ENCODE measurements at places on chromosomes 6 and 20.

- DNase-seq, result no peak
Observed at GRCh38 chr6:2102316-2102883, 143.0 kb downstream of the GMDS start.

- no peak for DNase-seq
Observed at GRCh38 chr6:79238919-79239318, 4.4 kb upstream of the HMGN3 start.

DNA sequence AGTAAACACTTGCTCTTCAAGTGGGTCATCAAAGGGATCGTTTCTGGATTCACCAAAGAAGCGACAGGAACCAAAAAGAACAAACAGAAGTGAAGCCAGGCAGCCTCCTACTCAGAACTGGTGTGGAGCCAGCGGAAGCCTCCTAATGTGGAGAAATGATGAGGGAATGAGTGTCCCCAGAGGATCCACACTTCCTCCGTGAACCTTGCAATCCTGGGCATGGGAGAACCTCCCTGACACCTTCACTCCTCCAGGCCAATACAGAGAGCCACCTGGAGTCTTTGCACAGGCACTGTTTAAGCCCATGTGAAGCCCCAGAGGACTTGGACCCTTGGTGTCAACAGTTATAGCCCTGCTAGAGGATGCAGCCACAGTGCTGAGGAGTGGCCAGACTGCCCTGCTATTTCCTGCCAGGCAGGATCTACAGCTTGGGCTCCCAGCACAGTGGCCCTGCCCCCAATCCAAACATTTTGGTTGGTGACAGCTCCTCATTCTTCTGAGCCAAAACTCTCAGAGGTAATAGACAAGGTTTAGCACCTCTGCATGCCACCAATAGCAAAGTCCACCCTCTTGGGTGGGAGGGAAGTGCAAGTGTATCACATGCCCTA is 23.2 kb upstream of the SERINC1 start:
- DNase-seq, result no peak

DNA sequence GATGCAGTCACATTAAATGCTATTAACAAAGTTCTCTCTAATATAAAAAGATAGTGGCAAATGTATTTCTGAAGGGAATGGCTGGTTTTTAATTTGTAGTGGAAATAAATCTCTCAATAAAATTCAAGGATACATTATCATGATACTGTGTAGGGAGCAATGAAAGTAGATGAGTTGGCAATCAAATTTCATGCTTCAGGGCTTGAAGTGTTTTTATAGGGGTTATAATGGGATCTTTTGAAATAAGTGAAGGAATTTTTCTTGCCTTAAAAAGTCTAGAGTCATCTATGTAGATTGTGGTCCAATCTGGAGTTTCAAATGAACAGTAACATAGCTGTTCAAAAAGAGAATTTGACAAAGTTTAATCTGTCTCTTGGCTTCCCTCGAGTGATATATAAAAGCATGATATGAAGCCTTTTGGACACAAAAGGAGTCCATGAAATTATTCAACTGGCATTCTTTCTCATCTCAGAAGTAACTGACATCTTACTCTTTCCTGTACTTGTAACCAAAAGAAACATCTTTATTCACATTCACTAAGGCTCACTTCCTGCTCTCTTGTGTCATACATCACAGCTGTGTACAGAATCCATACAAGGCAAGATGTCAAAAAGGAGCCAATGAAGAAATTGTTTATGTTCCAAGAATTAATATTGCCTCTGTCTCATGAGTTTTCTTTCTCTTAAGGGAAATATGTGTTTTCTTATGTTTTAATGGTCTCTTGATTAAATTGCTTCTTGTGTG is 591.0 kb upstream of the GJE1 start:
- no peak for DNase-seq

GRCh38 chr20:17520583-17520982 is 10.6 kb downstream of the BFSP1 start:
- no peak for DNase-seq

DNA sequence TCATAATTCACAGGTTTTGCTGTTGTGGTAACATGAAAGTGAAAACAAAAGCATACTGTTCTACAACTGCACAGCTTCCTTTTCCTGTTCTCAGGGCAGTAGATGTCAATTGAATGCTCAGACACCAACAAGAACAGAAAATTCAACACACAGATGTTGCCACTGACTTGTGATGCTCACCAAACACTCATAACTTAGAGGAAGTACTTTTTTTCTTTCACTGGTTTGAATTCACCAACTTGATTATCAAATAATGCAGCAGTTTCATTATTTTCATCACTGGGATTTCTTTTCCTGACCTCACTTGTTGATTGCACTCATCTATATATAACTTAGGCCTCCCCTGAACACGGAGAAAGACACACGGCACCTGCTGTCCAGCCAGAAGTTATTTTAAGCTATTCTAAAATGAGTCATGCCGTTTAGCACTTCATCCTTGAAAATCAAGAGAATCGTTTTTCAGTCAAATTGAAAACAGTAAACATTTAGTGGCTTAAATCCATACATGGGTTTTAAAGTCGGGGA is 949 bp downstream of the TXLNB start:
- DNase-seq, result no peak

DNA sequence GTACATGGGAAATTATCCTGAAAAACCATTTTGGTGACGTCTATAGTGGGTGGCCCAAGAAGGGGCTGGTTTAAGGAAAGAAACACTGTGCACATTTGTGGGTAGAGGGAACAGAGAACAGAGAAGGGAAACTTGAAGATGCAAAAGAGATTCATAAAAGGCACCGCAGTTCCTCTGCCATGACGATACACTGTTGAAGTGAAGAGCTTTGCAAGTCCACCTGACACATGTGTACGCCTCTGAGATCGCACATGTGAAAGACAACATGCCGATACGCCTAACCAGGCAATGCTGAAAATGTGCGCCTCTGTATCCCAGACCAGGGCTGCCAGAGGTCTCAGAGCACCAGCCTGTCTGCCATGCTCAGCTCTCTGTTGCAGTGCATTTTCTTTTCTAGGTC is 180.9 kb downstream of the KIF16B start:
- no peak for DNase-seq

DNA sequence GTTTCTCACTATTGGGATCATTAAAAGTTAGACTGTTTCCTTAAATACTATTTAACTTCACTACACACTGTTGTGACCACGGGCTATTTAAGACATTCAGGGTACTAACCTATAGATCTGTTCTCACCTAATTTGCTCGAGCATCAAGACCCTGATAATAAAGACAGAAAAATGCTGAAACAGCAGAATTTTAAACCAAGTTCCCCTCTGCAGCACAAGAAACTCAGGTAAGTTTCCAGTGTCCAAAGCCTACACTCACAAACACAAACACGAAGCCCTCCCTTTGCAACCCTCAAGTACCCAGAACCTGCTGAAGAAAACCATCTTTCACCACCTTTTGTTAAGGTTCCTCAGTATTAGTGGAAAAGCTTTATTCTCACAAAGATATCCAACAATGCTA is 4.0 kb downstream of the SNX5 start:
- no peak for DNase-seq

- DNase-seq, result no peak
Observed at GRCh38 chr6:3759646-3760232, 8.2 kb upstream of the PXDC1 start.

GRCh38 chr6:15881150-15881549 is 218.3 kb upstream of the DTNBP1 start:
- DNase-seq, result no peak

DNA sequence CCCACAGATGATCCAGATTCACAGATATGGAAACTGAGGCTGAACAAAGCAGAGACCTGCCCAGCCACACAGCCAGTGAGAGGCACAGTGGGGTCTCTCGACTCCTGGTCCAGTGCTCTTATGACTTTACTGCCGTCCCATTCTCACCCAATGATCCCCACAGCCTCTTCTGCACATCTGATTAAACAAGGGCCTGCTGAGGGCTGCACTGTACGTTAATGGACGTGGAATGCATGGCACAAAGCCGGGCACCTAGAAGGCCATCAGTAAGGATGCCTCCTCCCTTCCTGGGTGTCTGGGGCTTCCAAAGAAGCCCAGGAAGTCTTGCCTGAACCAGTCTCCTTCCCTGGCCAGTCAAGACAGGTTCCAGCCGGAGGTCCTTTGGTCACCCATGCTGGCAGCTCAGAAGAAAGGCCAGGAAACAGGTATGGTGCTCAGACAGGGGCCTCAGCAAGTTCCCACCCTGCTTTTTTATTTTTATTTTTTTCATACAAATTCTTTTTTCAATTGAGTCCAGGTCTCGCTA is 3.8 kb downstream of the TFEB start:
- DNase-seq, result no peak

GRCh38 chr20:57091748-57092111 is 174.7 kb downstream of the BMP7 start:
- no peak for DNase-seq

GRCh38 chr20:32443386-32443974 is 85.3 kb downstream of the ASXL1 start:
- no peak for DNase-seq

DNA sequence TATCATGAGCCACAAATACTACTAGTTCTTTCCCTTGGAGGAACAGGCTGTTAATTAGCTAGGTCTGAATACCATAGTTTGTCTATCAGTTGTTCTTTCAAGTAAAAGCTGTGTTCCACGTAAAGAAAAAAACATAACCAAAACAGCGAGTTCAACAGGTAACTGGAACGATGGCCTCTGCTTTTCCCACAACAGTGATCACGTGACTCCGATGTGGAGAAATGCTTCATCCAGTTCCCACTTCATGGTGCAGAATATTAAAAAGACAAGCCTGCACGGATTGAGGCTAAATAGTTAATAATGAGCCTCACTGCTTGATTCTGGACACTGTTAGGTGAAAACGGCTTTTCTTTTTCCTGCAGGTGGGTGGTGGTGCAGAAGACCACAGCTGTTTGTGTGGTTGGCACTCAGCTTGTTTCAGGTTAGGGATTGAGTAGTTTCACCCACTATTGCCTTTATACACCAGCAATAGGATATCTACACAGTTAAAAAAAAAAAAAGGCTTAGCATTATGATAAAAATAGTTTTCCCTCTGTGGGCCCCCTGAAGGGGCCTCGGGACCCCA is 88.1 kb downstream of the DACT2 start:
- DNase-seq, result no peak

DNA sequence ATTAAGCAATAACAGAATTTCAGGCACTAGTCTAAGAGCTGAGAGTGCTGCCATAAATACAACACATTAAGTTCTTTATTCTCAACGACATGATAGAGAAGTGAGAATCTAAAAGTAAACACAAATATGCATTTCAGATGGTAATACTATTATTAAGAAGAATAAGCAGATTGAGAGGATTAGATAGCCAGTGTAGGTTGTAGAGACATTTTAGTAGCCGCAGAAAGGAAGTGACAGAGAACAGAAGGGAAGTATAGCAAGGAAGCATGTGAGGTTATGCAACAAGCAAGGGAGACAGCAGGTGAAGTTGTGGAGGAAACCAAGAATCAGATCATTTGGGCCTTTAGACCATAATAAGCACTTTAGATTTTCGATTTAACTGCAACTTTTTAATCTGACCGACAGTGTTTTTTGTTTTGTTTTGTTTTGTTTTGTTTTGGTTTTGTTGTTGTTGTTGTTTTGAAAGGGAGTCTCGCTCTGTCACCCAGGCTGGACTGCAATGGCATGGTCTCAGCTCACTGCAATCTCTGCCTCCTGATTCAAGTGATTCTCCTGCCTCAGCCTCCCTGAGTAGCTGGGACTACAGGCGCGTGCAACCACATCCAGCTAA is 737.0 kb upstream of the ADGRB3 start:
- no peak for DNase-seq

GRCh38 chr6:45681860-45682511 is 304.3 kb upstream of the SUPT3H start:
- DNase-seq, result no peak

- DNase-seq, result no peak
Observed at GRCh38 chr6:44920952-44921491, 407.1 kb upstream of the RUNX2 start.

DNA sequence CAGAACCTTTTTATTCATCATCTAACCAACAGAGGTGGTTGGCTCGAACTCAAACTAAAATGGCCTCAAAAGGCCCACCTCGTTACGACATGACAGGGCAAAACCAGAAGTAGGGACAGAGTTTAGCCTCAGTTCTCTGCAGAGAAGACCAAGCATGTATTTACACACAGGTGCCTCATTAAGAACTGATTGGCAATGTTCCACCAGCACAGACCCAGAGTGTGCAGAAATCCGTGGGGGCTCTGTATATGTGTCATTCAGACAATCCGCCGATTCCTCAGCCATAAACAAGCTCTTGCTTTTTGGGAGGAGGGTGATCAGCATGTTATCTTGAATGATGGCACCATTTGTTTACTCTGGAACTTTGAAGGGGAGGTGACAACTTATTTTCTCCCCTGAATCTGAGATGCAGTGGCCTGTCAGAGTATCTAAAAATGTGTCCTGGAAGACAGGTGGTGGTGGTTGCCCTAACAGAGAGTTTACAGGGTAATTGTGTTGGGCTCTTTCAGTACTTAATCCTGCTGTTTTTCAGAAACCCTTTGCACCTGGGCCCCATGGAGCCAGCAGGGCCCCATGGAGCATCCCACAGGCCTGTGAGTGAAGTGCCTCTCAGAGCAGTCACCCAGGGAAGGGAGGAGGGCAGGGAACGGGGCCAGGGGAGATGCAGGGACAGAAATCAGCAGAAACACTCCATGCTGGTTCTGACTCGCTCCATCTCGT is 29.1 kb upstream of the C20orf203 start:
- DNase-seq, result no peak

DNA sequence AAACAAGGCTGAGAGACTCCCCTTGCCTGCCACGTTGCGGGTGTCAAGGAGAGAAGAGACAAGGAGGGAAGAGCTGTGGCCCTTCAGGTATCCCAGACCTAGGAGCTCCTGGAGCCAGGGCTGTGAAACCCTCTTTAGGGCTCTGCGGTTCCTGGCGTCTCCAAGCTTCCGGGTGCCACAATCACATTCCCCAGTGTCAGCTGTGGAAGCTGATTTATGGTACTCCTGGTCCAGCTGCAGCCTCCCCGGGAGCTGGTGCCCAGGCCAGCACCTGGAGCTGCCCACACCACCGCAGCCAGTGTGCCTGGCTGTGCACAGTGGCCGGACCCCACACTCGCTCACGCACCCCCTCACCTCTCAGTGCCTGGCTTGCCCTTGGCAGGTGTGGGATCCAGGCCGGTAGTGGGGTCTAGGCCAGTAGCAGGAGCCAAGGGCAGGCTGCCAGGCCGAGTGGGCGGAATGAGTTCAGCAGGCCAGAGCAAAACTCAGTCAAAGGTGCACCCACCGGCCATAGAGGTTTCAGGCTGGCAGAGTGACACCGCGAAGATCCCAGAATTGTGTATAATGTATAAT is 58.9 kb upstream of the L3MBTL3 start:
- DNase-seq, result no peak

Data from stimulated activated CD4-positive, alpha-beta T cell treated with anti-CD3 and anti-CD28 coated beads, TNF-alpha, amount 100 ng/mL, for 1 hour (primary cell).